AG08395 (cell line): ENCODE measurements at places on chromosomes 2 and 18.

DNA sequence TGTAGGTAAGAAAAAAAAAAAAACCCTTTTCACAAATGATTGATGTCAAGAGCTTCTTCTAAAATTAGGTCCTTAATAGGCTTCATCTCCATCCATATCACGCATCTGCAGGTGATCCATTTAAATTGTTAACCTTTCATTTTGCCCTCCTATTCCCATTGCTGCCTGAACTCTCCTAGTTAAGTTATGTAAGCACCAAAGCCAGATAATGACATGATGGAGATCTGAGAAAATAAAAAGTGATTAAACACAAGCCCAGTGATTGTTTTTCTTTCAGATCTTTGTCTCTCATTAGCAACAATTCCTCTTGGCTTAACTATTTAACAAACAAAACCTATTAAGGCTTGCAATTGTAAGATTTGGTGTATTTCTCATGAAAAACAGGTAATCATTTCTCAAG is 20.0 kb downstream of the LANCL1 start:
- DNase-seq, result no peak

DNA sequence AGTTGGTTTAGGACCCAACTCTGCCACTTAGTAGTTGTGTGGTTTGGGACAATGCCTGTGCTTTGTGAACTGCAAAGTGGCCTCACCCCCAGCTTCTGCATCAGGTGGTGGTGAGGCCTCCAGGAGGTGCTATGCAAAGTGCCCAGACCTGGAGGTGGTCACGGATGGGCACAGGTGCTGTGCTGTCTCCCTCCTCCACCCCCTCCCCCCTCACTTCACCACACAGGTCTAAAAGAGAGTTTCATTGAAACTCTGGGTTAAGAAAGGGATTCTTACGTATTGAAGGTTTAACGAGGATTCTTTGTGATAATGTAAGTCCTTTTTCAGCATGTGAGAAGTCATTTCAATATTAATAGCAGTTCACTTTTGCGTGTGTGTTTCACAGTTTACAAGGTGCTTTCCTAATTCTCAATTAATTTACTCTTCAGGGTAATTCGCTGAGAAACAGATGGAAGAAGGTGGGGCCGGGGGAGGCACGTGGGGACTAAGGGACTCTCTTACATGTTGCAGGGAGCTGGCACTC is 369.9 kb downstream of the LPIN1 start:
- DNase-seq, result no peak

GRCh38 chr2:240970816-240971215 is 27.6 kb upstream of the SNED1 start:
- no peak for DNase-seq

GRCh38 chr2:88615822-88616221 is 11.4 kb downstream of the EIF2AK3 start:
- DNase-seq, result no peak

GRCh38 chr18:72086421-72086820 is 457.7 kb downstream of the CBLN2 start:
- no peak for DNase-seq

DNA sequence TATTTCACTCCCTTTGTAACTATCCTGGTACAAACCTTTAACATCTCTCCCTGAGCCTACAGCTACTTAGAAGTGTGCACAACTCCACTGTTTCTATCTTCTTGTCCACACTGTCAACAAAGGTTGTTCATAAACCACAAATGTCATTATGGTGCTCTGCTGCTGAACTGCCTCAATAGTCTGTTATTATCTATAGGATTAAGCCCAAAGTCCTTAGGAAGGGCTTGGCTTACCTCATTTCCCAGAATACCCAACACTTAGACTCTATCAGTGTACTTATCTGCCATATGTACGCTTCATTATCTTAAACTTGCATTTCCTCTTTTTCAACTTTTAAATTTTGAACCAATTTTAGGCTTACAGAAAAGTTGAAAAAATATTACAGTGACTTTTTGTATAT is 94.2 kb downstream of the HNMT start:
- DNase-seq, result no peak

- DNase-seq, result peak; percentile 80
Observed at GRCh38 chr2:160387558-160388262, 105.9 kb downstream of the RBMS1 start.

GRCh38 chr2:49404108-49404507 is 249.8 kb upstream of the FSHR start:
- DNase-seq, result no peak

- DNase-seq, result no peak
Observed at GRCh38 chr18:34261865-34262780, 37.4 kb upstream of the NOL4 start.

GRCh38 chr2:105977212-105977611 is 216.9 kb downstream of the UXS1 start:
- peak; percentile 35 for DNase-seq

DNA sequence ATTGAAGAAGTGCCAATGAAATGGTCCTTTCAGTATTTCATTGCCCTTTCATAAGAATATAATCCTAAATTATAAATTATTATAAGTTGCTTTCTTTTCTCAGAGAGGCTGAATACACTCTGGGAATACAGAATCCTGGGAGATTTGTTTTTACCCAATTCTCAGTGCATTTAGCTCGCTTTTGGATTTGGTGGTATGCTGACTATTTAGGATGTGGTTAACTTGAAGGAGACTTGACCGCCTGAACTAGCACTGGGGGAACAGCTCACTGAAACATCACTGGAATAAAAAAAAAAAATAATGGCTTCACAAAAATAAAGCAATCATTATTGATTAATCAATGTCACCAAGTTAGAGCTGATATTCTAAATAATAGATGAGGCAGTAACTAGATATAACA is 10.2 kb downstream of the TNFAIP6 start:
- peak; percentile 17 for DNase-seq

DNA sequence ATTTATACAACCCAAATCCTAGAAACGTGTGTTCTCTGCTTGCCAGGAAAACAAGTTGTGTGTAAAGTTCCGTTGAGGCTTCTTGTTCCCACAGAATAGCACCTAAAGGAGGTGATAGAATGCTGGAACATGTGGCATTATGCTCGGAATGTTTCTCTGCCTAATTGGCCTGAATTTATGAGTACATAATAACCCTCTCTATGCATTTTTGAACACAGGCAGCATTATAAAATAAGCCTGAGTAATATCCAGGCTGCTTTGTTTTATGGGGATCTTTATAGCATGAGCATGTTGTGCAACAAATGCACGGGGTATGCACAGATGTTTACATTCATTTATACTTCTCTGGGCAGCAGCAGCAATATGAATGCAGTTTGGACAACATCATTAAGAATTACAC is 385.7 kb downstream of the MBD2 start:
- DNase-seq, result no peak

DNA sequence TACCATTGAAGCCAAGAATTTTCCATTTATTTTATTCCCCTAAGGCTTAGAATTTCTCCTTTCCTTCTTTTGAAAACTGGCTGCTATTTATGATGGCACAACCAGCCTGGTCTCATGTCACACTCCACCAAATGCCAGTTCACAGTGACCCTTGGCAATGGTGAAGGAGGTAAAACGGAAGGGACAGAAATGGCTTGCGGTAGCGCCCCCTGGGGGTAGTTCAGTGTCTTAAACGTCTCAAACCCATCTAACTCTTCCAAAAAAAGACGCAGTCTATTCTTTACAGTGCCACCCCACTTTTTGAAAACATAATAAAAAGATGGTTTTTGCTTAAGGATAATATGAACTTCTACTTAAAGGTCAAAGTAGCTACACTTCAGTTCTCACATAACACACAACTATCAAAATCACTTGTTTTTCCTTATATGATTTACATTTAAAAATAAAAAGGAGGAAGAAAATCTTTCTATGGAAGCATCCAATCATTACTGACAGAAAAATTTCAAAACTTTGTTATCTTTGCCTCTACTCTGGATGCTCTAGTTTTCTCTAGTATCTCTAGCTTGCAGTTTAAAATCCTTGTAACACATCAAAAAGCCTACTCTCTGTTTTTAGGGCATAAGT is 28.0 kb downstream of the PNO1 start:
- DNase-seq, result peak; percentile 14

DNA sequence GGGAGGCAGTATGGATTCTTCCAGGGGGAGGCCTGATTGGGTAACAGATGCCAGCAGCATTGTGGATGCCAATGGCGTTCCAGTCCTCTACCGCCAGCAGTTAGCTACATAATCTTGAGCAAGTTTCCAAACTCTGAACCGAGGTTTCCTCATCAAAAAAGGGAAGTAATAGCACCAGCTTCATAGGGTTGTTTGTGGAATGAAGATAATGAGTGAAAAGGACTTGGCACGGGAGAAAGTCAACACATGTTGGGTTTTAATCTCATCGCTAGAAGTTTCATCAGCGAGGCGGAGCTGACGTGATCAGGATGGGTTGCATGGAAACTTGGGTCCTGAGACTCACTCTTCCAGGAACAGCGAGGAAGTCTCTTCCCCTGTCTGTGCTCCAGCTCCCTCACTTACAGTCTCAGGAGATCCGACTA is 266.7 kb downstream of the SH3BP4 start:
- no peak for DNase-seq

DNA sequence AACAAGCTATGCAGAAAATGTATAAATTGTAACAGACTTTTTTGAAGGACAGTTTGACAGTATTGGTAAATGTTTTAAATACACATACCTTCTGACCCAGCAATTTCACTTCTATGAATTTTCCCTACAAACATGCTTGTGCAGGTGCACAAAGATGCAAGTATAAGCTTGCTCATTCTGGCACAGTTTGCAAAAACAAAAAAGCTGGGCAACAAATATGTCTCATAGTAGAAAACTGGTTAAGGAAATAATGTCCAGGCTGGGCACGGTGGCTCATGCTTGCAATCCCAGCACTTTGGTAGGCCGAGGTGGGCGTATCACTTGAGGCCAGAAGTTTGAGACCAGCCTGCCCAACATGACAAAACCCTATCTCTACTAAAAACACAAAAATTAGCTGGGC is 96.9 kb upstream of the NEDD4L start:
- DNase-seq, result no peak

GRCh38 chr2:221112744-221113143 is 459.4 kb downstream of the EPHA4 start:
- no peak for DNase-seq

DNA sequence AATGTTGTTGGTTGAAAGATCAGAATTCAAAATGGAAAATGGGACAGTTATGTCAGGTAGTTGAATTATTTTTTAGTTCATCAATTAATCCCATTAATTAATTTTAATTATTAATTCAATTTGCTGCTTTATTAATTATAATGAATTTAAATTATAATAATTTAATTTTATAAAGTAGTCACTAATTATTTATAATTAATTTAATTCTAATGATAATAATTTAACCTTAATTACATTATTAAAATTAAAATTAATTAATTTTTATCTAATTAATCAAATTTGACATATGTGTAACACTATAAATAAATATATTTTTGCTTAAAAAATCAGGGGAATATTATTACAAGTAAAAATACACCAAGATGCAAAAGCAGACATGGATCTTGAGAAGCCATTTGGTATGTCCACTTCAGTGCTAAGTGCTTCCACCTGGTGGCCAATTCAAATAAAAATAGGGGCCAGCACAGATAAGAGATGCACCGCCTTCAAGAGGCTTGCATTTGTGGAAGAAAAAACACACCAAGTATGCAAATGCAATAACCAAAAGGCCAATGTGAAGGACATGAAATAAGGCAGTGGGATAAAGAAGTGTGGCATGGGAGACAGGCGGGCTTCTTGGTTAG is 73.2 kb downstream of the MBP start:
- DNase-seq, result no peak

DNA sequence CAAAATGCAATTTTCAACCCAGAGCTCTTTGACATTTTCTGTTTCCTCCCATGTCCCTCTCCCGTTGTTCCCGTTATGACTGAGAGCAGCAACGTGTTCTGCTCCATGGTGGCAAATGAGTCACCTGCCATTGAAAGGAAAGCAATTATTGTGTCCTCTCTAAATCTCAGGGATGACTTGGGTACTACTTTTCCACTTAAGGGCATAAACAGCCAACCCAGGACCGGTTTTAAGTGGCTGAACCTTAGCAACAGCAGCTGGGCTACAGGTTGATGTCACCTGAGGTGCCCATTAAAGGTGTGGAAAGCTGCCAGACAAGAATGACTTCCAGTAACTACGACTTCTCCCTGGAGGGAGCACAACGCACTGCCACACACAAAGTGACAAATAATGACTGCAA is 236.8 kb downstream of the NCKAP5 start:
- DNase-seq, result no peak

GRCh38 chr2:43142921-43143438 is 83.4 kb downstream of the ZFP36L2 start:
- no peak for DNase-seq

DNA sequence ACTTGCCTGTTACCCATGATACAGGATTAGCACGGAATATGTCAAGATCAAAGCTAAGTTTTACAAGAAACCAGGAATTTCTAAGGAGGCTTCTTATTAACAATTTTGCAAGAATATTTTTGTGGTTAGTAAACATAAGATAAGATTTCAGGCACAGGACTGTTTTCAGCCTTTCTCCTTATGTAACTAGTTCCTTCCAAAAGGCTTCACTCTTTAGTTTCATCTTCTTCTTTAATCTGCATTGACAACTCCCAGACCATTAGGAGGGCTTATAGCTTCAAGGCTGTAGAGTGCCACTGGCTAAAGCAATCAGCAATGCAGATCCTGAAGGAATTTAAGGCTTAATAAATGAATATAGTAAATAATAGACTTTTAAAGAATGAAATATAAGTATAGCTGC is 29.3 kb downstream of the SLC14A1 start:
- DNase-seq, result no peak

- DNase-seq, result no peak
Observed at GRCh38 chr2:73780237-73780582, 307 bp upstream of the DUSP11 start.

- DNase-seq, result no peak
Observed at GRCh38 chr2:28664120-28664842, 87.3 kb upstream of the PPP1CB start.

- no peak for DNase-seq
Observed at GRCh38 chr2:26521913-26522180, 43.9 kb upstream of the OTOF start.

- no peak for DNase-seq
Observed at GRCh38 chr2:1663621-1664020, 80.7 kb downstream of the PXDN start.

GRCh38 chr2:98807929-98808328 is 77.0 kb upstream of the MGAT4A start:
- no peak for DNase-seq

GRCh38 chr2:69762025-69762424 is 20.1 kb downstream of the ANXA4 start:
- DNase-seq, result no peak

GRCh38 chr2:169009865-169010579 is 21.1 kb downstream of the ABCB11 start:
- no peak for DNase-seq

GRCh38 chr2:224217962-224218347 is 178.9 kb upstream of the SERPINE2 start:
- peak; percentile 28 for DNase-seq

GRCh38 chr2:145016711-145017110 is 496.8 kb upstream of the ZEB2 start:
- no peak for DNase-seq

GRCh38 chr2:64644458-64645382 is 9.0 kb downstream of the SERTAD2 start:
- peak; percentile 72 for DNase-seq

- no peak for DNase-seq
Observed at GRCh38 chr2:208037564-208038487, 12.5 kb upstream of the PLEKHM3 start.

- DNase-seq, result no peak
Observed at GRCh38 chr2:65819963-65820362, 387.6 kb upstream of the SPRED2 start.
